ENCODE measurements at places on chromosomes 12 and 14. TPM values are rescaled to one million over a fixed set of nuclear protein-coding genes. Genes with fewer than 3 reads are reported as not detected.

DNA sequence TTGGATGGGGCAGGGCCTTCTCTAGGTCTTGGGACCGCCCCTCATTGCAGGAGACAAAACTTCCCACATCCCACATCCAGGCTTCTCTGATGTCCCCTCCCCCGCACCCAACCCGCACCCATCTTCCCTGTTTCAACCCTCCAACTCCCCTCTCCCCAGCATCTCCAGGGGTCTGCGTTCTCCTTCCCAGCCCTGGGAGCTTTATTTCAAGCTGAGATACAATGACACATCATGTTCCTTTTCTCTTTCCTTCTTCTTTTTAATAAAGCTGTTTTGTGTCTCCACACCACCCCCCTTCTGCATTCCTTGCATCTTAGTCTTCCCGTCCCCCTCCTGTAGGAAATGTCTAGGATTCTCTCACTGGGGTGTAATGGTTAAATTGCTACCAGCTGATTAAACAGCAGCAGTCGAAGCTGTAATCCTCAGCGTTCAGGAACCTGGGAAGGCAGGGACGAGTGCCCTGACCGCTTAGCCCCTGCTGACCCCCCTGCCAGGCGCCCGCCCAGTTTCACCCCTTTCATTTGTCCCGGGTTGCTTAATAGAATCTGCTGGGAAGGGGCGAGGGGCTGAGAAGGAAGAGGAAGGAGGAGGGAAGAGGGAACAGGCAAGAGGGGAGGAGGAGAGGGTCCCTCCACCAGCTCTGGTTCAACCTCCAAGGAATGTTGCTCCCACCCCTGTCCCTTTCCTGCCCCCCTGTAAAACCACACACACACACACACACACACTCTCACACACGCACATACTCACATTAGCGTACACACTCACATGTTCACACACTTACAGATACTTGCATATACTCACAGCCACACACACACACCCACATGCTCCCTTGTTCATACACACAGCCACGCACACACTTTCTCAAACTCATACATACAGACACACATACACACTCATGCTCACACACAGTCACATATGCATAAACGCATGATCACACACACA lies 104.5 kb upstream of the MED13L start:
- DNase-seq: no peak
- no peaks in the 10 kb centered on the region for H3K36me3 ChIP-seq
- no peak overlapping the region for H3K27ac ChIP-seq

GRCh38 chr12:11171969-11172675 lies 1.1 kb downstream of the SMIM10L1 start:
- peaks cover 22% of the 10 kb centered on the region for H3K36me3 ChIP-seq
- peak overlapping the region; percentile 96 for H3K4me3 ChIP-seq
- H3K27me3 ChIP-seq: no peaks in the 10 kb centered on the region
- peak overlapping the region; percentile 99 for H3K27ac ChIP-seq
- DNase-seq: no peak
- peaks cover 42% of the 10 kb centered on the region for H3K4me1 ChIP-seq

- no peak for DNase-seq
- H3K36me3 ChIP-seq: no peaks in the 10 kb centered on the region
- H3K27ac ChIP-seq: no peak overlapping the region
- no peaks in the 10 kb centered on the region for H3K4me1 ChIP-seq
- H3K4me3 ChIP-seq: no peak overlapping the region
Measured at GRCh38 chr14:54794159-54794558, 108.5 kb downstream of the GCH1 start.

DNA sequence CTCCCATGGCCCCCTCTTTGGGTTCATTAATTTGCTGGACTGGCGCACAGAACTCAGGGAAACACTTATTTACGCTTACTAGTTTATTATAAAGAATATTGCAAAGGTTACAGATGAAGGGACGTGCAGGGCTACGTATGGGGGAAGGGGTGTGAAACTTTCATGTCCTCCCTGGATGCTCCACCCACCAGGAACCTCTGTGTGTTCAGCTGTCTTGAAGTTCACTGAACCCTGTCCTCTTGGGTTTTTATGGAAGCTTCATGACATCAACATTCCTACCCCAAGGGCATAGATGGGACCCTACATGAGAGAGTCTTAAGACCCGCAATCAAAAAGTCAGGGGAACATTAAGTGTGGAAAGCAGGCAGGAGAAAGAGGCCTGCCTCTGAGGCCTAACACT lies 58.1 kb downstream of the ADIPOR2 start:
- H3K4me3 ChIP-seq: no peak overlapping the region
- peaks cover 28% of the 10 kb centered on the region for H3K36me3 ChIP-seq
- no peak overlapping the region for H3K27ac ChIP-seq
- no peak for DNase-seq
- H3K27me3 ChIP-seq: no peaks in the 10 kb centered on the region
- H3K4me1 ChIP-seq: no peaks in the 10 kb centered on the region

GRCh38 chr12:87943762-87944161 lies 85.4 kb downstream of the C12orf50 start:
- H3K4me1 ChIP-seq: no peaks in the 10 kb centered on the region
- H3K27ac ChIP-seq: no peak overlapping the region
- no peak overlapping the region for H3K4me3 ChIP-seq
- no peaks in the 10 kb centered on the region for H3K27me3 ChIP-seq
- no peaks in the 10 kb centered on the region for H3K36me3 ChIP-seq
- no peak for DNase-seq

DNA sequence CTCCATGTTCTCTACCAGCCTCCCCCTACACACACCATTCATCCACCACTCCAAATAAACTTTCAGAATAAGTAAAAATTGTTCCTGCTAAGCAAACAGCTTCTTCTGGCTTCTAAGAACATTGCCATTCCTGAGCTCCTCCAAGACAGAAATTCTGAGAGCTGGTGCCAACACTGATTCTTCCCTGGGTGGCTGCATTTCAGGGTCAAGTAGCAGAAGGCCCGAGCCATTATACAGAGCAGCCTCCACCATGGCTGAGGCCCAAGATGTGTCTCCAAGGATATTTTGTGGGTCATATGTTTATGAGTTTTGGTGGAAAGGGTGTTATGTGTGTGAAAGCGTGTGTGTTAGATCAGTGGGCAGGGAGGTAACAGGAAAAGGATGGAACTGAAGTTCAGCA lies 3.5 kb upstream of the RND1 start:
- no peak overlapping the region for H3K4me3 ChIP-seq
- H3K36me3 ChIP-seq: no peaks in the 10 kb centered on the region
- no peak for DNase-seq
- no peak overlapping the region for H3K27ac ChIP-seq

DNA sequence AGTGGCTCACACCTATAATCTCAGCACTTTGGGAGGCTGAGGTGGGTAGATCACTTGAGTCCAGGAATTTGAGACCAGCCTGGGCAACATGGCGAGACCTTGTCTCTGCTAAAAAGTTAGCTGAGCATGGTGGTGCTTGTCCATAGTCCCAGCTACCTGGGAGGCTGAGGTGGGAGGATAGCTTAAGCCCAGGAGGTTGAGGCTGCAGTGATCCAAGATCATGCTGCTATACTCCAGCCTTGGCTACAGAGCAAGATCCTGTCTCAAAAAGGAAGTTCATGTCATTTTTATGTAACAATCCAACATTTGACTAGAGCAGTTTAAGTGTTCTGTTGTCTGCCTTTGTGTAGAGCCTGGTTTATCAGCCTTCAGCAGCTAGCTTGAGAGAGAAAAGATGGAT lies 6.2 kb downstream of the OXA1L start:
- no peak overlapping the region for H3K27ac ChIP-seq
- H3K4me1 ChIP-seq: peaks cover 17% of the 10 kb centered on the region
- no peak overlapping the region for H3K4me3 ChIP-seq
- peaks cover 52% of the 10 kb centered on the region for H3K36me3 ChIP-seq
- H3K27me3 ChIP-seq: no peaks in the 10 kb centered on the region

KITLG gene
- 0.07 TPM for total RNA-seq

DNA sequence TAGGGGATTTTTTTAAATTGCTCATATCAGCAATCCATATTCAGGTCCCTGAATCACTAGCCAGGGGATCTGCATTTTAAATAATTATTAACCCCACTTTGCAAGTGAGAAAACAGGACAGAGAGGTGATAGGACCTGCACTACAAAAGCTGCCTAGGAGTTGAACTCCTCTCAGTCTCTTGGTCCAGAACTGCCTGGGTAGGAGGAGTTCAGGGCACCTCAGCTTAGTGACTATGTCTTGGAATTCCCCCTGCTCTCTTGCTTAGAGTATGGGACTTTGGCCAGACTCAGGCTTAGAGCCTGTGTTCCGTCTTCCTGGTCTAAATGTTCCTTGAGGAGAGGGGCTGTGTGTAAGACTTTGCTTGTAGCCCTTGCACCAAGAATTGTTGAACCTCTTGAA lies 68.2 kb upstream of the WSCD2 start:
- no peaks in the 10 kb centered on the region for H3K4me1 ChIP-seq
- peaks cover 3% of the 10 kb centered on the region for H3K27me3 ChIP-seq
- H3K27ac ChIP-seq: no peak overlapping the region
- no peak for DNase-seq
- no peak overlapping the region for H3K4me3 ChIP-seq
- no peaks in the 10 kb centered on the region for H3K36me3 ChIP-seq

GRCh38 chr14:75487155-75487671 lies 35.1 kb upstream of the BATF start:
- no peaks in the 10 kb centered on the region for H3K36me3 ChIP-seq
- H3K27ac ChIP-seq: peak overlapping the region; percentile 62
- H3K4me3 ChIP-seq: no peak overlapping the region
- peaks cover 2% of the 10 kb centered on the region for H3K27me3 ChIP-seq
- H3K4me1 ChIP-seq: peaks cover 22% of the 10 kb centered on the region

AMIGO2 gene
- total RNA-seq: 13.6 TPM

DNA sequence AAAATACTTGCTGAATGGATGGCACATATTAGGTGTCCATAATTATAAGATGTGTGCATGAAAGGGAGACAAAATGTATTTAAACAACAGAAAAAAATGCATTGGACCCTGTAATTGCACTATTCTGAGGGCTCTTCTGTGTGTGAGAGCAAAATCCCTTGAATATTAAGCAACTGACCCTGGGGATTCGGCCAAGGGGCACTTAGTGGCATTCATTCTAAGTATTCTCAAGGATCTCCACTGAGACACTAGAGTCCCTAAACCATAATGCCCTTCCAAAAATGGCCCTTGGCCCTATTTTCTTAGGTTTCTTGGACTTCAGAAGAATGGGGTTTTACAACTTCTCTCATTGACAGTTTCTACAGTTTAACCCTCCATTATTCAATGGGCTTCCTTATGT lies 388.6 kb downstream of the GLT1D1 start:
- no peaks in the 10 kb centered on the region for H3K4me1 ChIP-seq
- H3K27ac ChIP-seq: no peak overlapping the region
- H3K27me3 ChIP-seq: no peaks in the 10 kb centered on the region
- no peak for DNase-seq
- H3K36me3 ChIP-seq: no peaks in the 10 kb centered on the region

DNA sequence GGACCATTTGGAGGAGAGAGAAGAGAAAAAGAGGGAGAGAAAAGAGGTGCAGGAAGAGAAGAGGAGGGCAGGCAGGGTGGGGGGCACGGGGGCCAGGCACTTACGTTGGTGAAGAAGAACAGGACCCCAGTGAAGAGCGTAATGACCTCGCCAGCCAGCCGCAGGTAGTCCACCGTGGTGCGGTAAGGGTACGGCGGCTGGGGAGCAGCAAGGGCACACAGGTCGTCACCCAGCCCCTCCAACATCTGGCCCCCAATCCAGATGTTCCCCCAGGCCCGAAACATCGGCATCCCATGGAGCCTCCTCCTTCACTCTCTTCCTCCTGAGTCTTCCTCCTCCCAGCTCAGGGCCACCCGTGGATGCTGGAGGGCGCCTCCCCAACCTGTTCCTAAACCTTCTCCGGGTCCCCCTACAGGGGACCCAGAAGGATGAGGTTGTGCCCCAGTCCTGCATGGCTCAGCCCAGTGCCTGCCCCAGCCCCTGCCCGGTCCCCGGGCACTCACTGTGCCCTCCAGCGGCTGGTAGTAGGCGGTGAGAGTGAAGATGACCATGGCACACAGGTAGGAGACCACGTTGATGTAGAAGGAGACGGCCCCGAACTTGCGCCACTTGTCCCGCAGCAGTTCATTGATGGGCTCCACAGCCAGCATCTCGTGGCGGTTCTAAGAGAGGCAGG lies 39.2 kb downstream of the TRPV4 start:
- no peak overlapping the region for H3K4me3 ChIP-seq
- no peaks in the 10 kb centered on the region for H3K36me3 ChIP-seq
- no peak overlapping the region for H3K27ac ChIP-seq
- peaks cover 7% of the 10 kb centered on the region for H3K27me3 ChIP-seq
- H3K4me1 ChIP-seq: no peaks in the 10 kb centered on the region

- no peaks in the 10 kb centered on the region for H3K36me3 ChIP-seq
- H3K4me3 ChIP-seq: no peak overlapping the region
- H3K27ac ChIP-seq: no peak overlapping the region
- peak; percentile 31 for DNase-seq
- H3K4me1 ChIP-seq: peaks cover 3% of the 10 kb centered on the region
Measured at GRCh38 chr14:22650960-22651521, 6.9 kb upstream of the OR6J1 start.

HOXC9 gene
- not detected for total RNA-seq

- peaks cover 2% of the 10 kb centered on the region for H3K27me3 ChIP-seq
- no peak overlapping the region for H3K27ac ChIP-seq
- H3K4me1 ChIP-seq: no peaks in the 10 kb centered on the region
- H3K36me3 ChIP-seq: peaks cover 1% of the 10 kb centered on the region
- no peak for DNase-seq
- no peak overlapping the region for H3K4me3 ChIP-seq
Measured at GRCh38 chr14:52080808-52081755, 12.2 kb upstream of the NID2 start.

GRCh38 chr12:94271351-94271750 lies 123.0 kb downstream of the PLXNC1 start:
- H3K27me3 ChIP-seq: no peaks in the 10 kb centered on the region
- peaks cover 49% of the 10 kb centered on the region for H3K4me1 ChIP-seq
- DNase-seq: no peak
- no peak overlapping the region for H3K4me3 ChIP-seq

All from activated CD4-positive, alpha-beta memory T cell treated with anti-CD3 and anti-CD28 coated beads for 36 hours (primary cell).